ENCODE measurements at places on chromosomes 12 and 14.

DNA sequence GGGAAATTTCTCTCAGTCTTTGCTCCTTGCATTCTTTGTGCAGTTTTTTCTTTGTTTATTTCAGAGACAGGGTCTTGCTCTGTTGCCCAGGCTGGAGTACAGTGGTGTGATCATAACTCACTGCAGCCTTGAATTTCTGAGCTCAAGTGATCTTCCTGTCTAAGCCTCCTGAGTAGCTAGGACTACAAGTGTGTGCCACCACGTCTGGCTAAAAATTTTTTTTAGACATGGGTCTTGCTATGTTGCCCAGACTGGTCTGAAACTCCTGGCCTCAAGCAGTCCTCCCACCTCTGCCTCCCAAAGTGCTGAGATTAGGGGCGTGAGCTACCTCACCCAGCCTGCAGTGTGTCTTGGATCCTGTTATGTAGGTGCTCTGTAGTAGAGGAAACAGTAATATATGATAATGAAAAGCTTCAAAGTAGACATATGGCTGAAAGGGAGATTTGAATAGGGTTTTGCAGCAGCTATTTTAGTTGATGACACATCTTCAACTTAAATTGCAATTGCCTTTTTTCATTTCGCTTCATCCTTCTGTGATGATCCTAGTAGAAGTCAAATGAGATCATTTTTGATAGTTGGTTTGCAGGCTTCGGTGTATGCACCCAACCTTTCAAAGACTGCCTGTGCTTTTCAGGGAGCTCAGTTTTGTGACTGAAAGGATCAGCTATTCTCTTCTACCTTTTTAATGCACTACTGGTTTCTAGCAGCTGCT is 75.4 kb downstream of the FUT8 start:
- no peak for DNase-seq

GRCh38 chr12:19970116-19970515 is 398.2 kb upstream of the PDE3A start:
- peak; percentile 83 for DNase-seq

- no peak for DNase-seq
Measured at GRCh38 chr14:102907303-102907844, 15.1 kb upstream of the AMN start.

- no peak for DNase-seq
Measured at GRCh38 chr12:111412007-111412829, 6.5 kb downstream of the SH2B3 start.

- DNase-seq: no peak
Measured at GRCh38 chr12:117513353-117513752, 151.9 kb upstream of the NOS1 start.

DNA sequence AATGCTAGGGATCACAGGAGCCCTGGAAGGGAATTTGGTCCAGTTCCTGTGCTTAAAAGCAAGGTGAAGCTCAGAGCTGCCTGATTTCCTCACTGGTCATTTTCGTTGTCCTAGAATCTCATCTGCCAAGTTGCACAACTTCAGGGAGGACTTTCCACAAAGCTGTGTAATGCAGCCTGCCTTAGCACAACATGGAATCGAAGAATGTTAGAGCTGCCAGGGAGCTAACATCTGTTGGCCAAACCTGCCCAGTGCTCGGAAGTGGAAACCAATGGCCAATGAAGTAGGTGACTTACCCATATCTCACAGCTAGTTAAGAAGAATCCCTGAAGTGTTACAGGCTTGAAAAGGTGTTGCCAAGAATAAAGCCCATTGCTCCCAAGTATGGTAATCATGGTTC is 79.9 kb upstream of the SSTR1 start:
- DNase-seq: no peak

DNA sequence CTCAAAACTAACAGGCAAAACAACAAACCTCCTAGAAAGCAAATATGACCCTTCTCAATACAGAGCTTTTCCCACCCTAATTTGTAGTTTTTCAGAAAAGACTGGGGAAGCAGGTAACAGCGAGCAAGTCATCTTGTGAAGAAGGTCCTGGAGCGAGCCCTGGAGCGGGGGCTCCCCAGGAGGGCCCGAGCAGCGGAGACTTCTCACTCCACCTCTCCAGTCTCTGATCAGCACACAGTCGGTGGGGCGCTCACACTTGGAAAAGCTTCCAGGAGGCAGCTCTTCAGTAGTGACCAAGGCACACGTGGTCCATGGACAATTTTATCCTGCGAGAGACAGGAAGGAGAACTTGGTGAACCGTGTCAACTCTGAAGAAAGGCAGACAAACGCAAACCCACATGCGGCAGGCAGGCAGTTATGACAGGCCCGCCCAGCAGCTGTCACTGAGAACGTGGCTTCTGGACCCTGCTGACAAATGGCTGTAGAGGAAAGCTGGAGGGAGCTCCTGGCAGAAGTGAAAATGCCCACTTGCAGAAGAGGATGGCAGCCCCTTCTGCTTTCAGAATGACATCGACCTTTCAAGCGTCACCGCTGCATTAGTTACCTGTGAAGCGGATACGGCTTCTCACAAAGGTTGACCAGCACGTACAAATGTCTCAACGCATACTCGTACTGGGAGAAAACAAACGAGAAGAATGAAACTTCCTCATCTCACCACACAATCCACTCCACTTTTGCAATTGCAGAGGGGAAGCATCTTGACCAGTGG is 44.2 kb downstream of the LGMN start:
- DNase-seq: no peak

GRCh38 chr14:35406506-35407305 is 2.2 kb upstream of the NFKBIA start:
- no peak for DNase-seq

DNA sequence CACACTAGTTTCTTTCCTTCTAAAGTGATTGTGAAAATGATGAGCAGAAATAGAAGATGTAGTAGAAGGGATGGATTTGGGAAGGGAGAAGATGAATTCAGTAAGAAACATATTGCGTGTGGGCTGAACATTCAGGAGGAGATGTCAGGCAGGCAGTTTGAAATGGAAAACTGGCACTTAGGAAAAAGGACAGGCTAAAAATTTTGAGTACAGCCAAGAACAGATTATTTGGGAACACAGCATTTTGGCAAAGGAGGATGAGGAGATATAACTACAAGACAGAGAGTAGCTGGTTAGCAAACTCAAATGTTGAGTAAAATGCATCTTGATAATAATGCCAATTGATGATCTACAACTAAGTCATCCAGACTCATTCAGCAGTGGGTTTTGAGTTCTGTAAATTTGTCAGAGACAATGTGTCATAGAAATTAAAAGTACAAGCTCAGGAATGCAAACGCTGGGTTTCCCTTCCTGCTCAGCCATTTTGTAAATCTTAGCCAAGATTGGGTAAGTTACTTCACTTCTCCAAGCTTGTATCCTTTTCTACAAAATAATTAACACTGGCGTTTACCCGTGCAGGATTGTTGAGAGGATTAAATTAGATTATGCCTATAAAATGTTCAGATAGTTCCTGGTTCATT is 255.0 kb downstream of the NAV3 start:
- no peak for DNase-seq

DNA sequence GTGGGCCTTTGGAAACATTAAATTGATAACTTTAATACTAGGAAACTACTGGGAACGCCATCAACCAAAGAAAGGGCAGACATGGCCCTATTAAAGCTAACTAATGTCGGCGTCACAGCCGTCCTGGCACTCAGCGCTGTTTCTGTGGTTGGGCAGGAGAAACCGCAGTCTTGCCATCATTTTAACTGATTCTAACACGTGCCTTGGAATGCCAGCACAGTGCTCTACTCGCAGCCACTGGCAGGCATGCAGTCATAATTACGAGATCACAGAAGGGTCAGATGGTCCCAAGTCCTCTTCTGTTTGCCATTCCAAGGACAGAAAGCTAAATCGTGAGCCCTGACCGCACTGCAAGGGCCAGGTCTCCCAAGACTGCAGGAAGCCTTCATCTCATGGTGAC is 75.2 kb downstream of the RIMBP2 start:
- no peak for DNase-seq

DNA sequence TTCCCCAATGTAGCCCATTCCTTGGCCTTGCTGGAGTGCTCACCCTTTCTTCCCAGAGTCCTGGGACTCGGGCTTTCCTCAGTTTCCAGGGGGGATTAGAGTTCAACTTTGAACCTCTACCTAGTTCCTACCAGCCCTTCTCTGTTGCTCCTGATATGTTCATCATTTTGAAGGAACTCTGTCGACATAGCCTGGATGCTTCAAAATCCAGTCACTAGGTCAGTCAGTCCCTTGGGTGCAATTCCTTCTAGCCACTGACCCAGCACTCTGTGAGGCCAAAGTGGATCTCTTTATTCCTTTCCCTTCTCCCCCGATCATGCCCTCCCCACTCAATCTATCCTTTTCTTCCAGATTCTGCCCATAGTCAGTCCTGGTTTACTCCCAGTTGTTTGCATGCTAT is 72.3 kb upstream of the TMCC3 start:
- no peak for DNase-seq

- no peak for DNase-seq
Measured at GRCh38 chr14:76109087-76109880, 42.4 kb upstream of the GPATCH2L start.

GRCh38 chr12:131615326-131616042 is 95.4 kb upstream of the SFSWAP start:
- no peak for DNase-seq

GRCh38 chr14:33454022-33454595 is 496.8 kb downstream of the EGLN3 start:
- DNase-seq: no peak

- no peak for DNase-seq
Measured at GRCh38 chr12:131507881-131508280, 203.0 kb upstream of the SFSWAP start.

- DNase-seq: peak; percentile 79
Measured at GRCh38 chr12:132513070-132513398, 23.1 kb downstream of the FBRSL1 start.

GRCh38 chr14:76541594-76542219 is 165.8 kb downstream of the ESRRB start:
- no peak for DNase-seq

GRCh38 chr14:77470224-77470870 is 12.5 kb downstream of the AHSA1 start:
- no peak for DNase-seq

DNA sequence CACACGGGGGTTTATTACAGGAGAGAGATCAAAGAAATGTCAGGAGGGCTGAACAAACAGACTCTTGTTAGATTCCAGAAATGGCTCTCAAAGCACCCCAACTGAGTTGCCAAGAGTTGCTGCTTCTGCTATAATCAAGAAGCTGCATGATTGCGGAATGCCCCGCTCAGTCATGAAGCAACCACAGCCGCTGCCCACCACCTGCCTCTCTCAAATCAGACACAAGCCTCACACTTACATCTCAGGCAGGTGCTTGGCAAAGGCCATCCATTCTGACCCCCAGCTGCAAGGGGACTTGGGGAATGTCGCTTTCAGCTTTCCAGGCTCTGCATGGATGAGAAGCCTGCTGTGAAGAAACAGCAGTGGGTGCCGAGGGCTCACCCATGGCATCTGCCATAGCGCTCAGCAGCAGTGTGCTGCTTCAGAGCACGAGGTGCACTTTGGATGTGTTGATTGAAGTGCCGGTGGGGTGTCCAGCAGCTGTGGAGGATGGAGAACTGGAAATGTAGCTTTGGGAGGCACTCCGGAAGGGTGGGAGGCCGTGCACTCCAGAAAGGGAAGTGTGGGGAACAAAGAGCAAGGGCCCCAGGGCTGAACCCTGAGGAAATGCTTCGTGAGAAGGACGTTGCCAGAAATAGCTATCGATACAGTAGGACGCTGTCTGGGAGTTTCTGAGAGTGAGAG is 37.7 kb downstream of the LRRC74A start:
- no peak for DNase-seq

- DNase-seq: no peak
Measured at GRCh38 chr14:31190717-31191263, 16.8 kb downstream of the HECTD1 start.

DNA sequence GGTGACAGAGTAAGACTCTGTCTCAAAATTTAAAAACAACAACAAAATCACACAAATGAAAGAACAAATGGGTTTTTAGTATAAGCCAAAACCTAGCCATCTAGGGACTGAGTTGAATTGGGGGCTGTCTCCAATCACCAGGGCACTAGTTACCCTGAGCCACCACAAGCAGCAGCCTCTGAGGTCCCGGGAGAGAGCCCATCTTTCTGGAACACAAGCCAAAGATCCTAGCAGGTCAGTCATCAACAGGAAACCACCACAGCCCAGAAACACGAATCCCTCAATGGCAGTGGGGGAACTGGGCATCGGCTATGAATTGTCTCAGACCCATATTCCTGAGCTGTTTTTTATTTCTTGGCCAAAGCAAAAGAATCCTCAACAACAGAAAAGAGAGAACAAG is 75.3 kb downstream of the KDM2B start:
- no peak for DNase-seq

DNA sequence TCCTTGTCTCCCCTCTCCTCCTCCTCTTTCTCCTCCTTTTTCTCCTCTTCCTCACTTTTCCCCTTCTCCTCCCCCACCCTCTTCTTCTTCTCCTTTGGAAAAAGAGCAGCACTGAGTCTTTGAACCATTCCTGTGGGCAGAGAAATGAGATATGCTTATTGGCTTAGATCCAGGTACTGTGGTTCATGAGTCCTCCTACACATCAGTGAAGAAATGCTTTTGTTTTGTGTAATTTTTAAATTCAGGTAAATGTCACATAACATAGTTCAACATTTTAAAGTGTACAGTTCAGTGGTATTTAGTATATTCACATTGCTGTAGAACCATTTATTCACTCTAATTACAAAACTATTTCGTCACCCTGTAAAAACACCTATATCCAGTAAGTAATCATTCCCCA is 402.1 kb downstream of the AACS start:
- DNase-seq: no peak

- no peak for DNase-seq
Measured at GRCh38 chr12:103705927-103706326, 118.9 kb downstream of the STAB2 start.

DNA sequence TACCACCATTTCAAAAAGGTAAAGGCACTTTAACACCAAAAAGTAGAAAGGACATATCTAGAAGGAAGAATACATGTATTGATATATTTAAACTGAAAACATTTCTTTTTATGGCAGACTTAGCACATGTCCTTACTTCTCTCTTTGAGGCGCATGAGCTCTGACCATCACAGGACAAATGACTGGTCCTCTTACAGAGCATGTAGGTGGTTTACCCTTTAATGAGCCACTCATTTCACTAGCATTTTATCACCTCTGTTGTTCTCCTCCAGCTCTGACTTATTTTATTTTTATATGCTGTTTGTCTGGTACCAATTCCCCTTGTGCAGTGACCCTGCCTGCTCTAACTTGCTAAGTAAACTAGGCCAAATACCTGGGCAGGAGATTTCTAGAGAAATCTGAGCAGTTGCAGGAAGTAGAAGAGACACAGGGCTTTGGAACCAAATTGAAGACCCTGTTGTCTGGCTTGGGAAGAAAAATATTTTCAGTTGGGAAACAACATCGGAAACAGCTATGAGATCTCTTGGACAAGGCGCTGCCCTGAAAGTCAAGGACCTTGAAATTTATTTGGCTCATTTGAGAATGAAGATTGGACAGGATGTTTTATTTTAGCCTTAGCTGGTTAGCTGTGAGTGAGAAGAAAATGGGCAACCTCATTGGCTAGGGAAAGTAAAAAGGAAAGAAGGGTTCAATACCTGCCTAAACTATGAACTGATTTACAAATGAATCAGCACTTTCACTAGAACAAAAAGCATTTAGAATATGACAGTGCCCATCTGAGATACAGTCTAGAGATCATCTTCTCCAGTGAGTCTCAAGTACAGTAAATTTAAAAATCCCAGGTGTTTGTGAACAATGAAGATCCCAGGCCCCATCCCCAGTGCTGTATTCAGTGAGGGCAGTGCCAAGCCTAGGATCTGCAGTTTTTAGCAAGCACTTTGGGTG is 374.4 kb downstream of the ZFP36L1 start:
- no peak for DNase-seq

- DNase-seq: no peak
Measured at GRCh38 chr14:73237219-73237785, at the start of gene PAPLN. TSS of gene PAPLN (plus strand) at chr14:73237506. CDS start at chr14:73239779, 2,273 bp downstream.
